ENCODE measurements at places on chromosomes 4 and X.

DNA sequence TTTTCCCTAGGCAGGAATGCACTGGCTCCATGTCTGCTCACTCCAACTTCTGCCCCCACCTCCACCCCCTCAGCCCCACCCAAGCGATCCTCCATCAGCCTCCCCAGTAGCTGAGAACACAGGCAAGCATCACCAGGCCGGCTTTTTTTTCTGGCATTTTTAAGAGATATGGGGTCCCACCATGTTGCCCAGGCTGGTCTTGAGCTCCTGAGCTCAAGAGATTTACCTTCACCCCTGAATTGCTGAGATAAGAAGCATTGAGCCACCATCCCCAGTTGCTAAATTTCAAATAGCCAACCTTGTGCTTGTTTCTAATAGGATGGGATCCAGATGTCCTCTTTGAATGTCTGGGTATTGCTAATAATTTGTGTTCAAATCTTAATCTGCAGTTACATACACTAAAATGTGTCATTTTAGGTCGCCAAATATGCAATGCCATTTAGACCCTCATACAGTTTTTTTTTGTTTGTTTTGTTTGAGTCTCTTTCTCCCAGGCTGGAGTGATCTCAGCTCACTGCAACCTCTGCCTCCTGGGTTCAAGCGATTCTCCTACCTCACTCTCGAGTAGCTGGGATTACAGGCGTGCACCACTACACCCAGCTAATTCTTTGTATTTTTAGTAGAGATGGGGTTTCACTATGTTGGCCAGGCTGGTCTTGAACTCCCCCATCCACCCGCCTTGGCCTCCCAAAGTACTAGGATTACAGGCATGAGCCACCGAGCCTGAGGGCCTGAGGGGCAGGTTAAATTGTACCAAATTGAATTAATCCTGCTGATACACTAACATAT, 8.8 kb downstream of the LARP7 start:
- DNase-seq = no peak

- no peak for DNase-seq
These were observed 70.2 kb upstream of the MAGEB2 start for GRCh38 chrX:30144971-30145731.

- DNase-seq = no peak
These were observed 493.4 kb downstream of the INPP4B start for GRCh38 chr4:142352712-142353111.

DNA sequence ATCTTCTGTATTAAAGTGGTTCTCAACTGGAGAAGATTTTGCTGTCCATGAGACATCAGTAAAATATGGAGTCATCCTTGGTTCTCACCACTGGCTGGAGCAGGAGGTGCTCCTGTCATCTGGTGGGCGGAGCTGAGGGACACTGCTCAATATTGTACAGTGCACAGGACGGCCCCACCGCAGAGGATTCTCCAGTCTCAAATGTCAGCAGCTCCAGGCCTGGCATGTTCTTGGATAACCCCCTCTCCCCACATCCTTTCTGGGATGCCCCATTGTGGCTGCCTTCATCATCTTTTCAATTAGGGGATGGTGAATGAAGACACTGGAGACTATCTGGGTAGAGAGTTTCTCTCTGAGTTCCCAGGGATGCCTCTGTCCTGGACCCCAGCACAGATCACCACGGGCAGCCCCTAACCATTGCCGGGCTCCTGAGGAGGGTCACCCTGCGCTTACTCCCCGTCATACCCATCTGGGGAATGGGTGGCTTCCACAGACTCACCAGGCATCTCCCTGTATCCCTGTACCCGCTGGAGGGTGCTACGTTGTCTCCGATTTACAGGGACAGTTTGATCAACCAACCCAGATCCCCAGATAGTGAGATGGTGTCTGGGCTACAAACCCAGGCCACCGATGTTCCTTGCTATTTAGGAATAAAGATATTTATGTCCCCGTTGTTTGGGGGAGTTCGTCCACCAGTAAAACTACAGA, 21.9 kb upstream of the P2RY8 start:
- no peak for DNase-seq

GRCh38 chrX:11678158-11678557, 12.4 kb upstream of the ARHGAP6 start:
- DNase-seq = no peak

GRCh38 chrX:15908603-15909290, 54.1 kb upstream of the AP1S2 start:
- no peak for DNase-seq

GRCh38 chr4:82721819-82722423, 76.7 kb downstream of the SCD5 start:
- DNase-seq = no peak

GRCh38 chr4:72442715-72443114, 126.3 kb downstream of the ADAMTS3 start:
- DNase-seq = no peak

DNA sequence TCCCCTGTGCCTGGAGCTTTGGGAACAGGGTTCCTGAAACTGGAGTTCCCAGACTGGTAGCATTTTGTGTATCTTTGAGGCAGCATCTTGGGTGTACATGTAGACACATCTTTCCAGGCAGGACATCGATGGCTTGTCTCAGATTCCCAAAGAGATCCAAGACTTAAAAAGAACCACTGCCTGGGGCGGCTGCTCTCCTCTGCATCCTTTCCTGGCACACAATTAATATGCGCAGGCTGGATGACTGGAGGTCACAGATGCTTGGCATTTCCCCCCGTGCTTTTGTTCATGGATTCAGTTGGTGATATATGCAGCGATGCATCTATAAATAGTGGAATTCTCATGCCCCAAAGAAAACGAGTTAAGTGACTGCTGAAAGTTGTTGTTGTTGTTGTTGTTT, 80.5 kb downstream of the CLDN34 start:
- DNase-seq = no peak

GRCh38 chr4:153333874-153334273, 10.6 kb upstream of the MND1 start:
- DNase-seq = no peak
